ENCODE measurements at places on chromosomes 16 and 17.

DNA sequence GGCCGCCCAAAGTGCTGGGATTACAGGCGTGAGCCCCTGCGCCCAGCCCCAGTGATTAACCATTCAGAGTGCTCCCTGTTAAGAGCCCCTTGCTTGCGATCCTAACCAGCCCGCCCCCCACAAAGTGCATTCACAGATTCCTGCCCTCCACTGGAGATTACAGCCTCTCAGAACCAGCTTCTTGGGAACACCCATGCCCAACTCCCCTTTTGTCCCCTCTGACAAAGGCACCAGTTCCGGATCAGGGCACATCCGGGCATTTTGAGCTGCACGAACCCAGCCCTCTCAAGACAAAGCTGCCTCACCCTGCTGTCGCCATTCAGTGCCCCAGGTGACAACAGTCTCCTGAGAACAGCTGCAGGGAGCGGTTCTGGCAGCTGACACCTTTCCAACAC is 848 bp upstream of the KRT19 start:
- DNase-seq: peak; percentile 42

DNA sequence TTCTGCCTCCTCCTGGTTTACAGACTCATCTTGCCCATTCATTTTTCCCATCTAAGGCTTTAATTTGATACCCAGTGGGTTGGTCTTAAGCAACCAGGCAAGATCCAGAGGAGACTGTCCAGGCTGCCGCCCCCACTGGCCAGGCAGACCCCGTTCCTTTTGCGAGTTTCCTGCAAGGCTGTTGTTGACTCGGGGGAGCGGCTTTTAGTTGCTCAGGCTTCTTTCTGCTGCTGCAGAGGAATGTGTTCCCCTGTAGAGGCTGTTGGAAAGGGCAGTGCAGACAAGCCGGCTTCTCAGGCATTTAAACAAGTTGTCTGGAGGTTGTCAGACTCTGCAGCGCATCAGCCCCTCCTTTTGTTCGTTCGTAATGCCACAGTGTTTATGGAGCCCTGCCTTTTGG is 231.2 kb downstream of the PRKCA start:
- no peak for DNase-seq

- DNase-seq: no peak
These were observed 123.5 kb upstream of the ZFHX3 start for GRCh38 chr16:73171380-73171779.

- DNase-seq: no peak
These were observed 50.6 kb downstream of the RBBP6 start for GRCh38 chr16:24589997-24590396.

GRCh38 chr17:10664571-10664970 is 7.5 kb upstream of the MYH3 start:
- DNase-seq: no peak

- no peak for DNase-seq
These were observed 9.8 kb upstream of the TNRC6C start for GRCh38 chr17:77948690-77949114.

All from NCI-H1436 (cell line).